Caco-2 (cell line): ENCODE measurements at places on chromosomes 5 and 9.

GRCh38 chr5:139482050-139482889, at the start of gene STING1:
Gene STING1 (minus strand): TSS chr5:139482758. CDS start chr5:139481704, 1,054 bp downstream.
- DNase-seq, result no peak

- no peak for DNase-seq
Measured at GRCh38 chr5:148774313-148774712, 52.1 kb upstream of the ADRB2 start.

- DNase-seq, result no peak
Measured at GRCh38 chr5:14486486-14486885, 95.1 kb upstream of the OTULINL start.

DNA sequence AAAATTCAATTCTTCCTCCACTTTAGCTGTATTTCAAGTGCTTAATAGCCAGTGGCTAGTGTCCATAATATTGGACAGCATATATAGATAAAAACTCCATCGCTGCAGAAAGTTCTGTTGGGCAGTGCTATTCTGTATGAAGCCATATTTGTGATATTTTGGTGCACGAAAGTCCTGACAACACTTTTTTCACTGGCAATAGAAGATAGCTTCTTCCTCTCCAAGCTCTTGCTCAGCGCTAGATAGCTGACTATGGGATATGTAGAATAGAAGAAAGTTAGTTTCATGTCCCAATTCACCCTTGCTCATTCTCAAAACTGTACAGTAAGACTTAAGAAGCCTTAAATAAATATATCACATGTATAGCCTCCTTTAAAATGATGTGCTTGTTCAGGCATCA, 269.9 kb downstream of the TLR4 start:
- no peak for DNase-seq

GRCh38 chr5:55868846-55869245, 17.7 kb downstream of the IL31RA start:
- no peak for DNase-seq

DNA sequence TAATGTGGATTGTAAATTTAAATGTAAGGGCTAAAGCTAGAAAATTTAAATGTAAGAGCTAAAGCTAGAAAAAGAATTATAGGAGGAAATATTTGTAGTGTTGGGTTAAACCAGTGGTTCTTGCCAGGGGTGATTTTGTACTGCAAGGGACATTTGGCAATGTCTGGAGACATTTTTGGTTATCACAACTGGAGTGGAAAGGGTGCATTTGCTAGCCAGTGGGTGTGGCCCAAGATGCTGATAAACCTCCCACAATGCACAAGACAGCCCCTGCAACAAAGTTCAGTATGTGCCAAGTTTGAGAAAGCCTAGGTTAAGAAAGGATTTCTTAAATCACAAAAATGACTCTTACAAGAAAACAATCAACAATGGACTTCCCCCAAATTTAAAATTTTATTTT, 31.6 kb upstream of the ELL2 start:
- DNase-seq, result no peak

DNA sequence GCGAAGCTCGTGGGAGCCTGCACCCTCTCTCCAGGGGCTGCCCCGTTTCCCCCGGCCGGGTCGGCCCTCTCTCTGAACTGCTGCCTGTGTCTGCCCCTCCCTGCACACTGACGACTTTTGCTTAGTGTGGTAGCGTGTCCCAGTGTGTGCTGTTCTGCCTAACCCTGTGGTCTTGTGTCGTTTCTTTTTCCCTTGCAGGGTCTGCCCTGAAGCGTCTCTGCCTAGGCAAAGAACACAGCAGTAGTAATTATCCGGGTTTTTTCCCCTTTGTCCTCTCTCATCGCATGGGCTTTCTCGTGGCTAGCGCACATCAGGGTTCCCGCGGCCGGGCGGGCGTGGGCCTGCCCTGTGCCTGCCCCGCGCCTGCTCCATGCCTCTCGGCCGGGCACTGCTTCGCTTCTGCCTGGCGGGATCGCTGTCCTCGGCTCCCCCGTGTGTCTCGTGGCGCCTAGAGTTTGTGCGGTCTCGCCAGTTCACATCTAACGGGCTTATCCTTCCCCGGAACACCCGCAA, 122.7 kb downstream of the WNK2 start:
- DNase-seq, result no peak
